ENCODE measurements at places on chromosomes 13 and 19.

- no peak for DNase-seq
These were observed 8.1 kb downstream of the CYP2A13 start for GRCh38 chr19:41096353-41096752.

- no peak for DNase-seq
These were observed 226.4 kb downstream of the PCDH17 start for GRCh38 chr13:57857945-57858344.

DNA sequence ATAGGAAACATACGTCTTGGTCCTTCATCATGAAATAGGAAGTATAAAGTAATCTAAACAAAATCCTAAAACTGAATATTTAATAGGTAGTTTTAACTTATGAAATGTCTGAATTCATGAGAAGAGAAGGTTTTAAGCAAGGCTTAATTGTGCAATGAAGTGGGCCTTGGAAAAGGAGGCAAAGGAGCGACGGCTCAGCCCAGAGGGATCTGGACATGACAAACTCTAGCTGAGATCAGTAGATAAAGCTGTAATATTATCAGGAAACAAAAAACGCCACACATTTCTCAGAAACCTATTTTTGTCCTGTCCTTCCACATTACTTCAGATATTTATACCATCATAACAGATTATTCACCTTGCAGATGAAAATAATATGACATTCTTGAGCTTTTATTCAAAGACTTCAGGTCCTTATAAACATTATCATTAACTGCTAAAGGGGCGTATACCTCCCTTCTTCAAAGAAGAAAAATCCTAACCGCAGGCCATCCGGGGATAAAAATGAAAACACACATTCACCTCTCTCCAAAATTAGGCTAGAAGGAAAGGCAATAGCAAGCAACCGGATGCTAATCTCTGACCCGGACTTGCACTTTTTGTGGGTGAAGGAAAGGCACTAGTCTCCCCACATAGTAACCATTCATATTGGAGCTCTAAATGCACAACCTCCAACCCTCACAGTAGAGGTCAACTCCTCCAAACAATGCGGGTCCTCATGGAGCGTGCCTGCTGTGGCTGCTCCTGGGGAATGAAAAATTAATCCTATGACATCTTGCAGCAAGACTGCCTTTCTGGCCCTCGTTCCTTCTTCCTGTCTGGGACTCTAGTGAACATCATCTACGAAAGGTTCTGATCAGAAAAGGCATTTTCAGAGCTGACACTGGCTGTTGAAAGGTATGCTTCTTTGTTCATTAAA lies 108.8 kb downstream of the TBC1D4 start:
- DNase-seq: no peak

- DNase-seq: no peak
These were observed 1.3 kb downstream of the SLC25A42 start for GRCh38 chr19:19064811-19065745.

DNA sequence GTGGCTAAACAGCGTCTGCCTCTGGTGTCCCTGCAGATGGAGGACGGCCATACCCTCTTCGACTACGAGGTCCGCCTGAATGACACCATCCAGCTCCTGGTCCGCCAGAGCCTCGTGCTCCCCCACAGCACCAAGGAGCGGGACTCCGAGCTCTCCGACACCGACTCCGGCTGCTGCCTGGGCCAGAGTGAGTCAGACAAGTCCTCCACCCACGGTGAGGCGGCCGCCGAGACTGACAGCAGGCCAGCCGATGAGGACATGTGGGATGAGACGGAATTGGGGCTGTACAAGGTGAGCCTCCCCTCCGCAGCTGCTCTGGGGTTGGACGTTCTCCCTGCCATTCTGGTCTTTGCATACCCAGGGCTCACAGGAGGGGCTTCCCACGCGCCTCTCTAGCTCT lies 19.9 kb downstream of the UHRF1 start:
- no peak for DNase-seq

GRCh38 chr13:113050734-113051431 lies 54.7 kb upstream of the F7 start:
- DNase-seq: no peak

DNA sequence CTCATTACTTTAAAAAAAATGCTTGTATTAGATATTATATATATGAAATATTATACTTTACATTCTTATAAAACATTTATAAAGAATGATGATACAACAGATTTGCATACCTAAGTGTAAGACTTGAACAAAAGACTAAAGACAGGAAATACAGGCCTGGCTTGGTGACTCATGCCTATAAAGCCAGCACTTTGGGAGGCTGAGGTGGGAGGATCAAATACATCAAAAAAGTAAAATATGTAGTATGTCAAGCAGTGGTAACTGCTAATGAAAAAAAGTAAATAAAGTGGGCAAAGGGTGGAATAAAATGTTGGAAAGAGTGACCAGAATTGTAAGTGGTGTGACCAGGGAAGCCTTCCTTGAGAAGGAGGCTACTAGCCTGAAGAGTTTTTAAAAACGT lies 133.7 kb downstream of the GGACT start:
- DNase-seq: no peak

DNA sequence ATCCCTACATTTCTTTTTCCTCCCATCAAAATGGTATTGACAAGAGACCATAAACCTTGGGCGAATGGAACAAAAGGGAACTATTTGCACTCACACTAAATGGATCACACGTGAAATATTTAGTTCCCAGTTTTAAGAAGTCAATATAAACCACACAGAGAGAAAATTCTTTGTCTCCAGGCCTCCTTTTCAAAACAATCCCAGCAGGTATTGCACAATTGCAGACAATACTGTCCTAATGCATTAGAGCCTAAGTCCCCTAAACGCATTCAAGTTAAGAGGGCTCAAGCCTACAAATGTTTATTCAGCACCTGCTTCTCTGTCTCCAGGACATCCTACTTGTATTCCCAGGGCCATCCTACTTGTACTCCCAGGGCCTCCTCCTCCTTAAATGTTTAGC lies 1.3 kb upstream of the B3GLCT start:
- DNase-seq: no peak

DNA sequence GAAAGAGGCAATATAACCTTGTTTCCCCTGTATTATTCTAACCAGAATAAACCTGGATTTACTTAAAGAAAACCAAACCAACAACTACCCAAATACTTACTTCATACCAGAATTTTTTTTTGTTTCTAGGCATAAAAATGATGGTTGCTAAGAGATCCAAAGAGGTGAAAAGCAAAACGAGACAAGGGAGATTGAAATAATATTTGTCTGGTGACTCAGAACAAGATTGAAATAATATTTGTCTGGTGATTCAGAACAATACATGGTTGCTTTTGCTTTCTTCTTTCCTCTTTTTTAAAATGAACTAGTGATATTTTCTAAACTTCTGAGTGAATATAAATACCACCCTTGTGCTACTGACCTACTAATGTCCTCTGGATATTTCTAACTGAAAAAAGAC lies 592.9 kb downstream of the KCTD12 start:
- no peak for DNase-seq

DNA sequence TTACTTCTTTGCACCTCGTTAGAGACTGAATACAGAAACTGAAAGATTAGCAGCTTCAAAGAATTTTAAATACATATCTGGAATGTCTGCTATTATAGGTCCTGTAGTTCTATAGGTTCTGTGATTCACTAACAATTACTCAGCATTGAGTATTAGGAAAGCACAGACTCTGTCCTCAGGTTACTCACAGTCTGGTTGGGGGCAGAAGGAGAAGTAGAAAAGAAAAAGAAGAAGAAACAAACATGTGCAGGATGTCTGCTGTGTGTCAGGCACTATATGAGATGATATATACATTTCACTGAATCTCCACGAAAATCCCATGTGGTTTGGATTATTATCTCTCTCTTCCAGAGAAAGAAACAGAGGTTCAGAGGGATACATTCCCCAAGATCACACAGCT lies 40.1 kb downstream of the SERTM1 start:
- no peak for DNase-seq

DNA sequence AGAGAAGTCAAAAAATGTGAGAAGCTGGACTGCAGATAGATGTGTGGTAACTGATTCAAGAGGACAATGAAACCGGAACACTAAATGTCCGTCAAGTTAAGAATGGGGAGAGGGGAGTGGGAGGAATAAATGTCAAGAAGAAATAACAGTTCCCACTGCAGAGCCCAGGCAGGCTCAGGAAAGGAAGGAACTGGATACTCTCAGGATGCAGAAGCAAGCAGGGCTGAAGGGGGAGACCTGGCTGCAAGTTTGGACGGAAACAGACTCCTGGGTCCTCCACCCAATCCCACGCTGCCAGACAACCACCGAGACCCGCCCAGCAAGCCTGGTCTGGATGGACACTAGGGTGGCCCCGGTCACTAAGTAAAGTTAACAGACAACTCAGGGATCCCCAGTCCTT lies 18.1 kb downstream of the TUBGCP3 start:
- no peak for DNase-seq

DNA sequence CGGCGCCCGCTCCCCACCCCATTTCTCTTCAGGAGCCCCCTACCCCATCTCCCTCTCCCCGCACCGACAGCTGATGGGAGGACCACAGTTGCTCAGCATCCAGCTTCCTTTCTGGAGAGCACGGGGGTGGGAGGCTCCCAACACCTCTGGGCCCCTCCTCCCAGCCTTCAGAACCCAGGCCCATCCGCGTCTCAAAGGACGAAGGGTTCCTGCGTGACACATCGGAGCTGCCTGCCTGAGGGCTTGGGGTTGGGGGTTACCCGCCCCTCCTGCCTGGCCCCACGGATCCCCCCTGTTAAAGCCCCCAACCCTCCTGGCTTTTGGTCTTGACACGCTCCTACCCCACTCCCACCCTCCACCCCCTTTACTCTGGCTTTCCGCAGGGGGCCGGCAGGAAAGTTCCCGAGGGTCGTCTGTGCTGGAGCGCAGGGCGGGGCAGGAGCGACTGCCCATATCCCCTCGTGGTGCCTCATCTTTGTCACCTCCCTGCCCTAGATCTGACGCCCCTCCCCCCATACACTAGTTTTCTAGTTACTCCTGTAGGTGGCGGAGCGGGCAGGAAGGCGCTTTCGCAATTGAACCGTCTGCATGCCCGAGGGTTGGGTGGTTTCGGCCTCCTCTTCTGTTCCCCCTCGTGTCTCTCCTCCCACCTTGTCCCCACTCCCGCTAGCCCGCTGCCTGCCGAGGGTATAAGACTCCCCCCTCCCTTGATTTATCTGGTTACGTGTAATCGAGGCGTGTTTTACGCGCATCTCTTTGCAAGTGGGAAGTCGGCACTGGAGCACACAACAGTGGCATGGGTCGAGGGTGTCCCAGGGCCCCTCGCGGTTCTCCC lies 924 bp downstream of the TRAPPC5 start:
- DNase-seq: peak; percentile 65

GRCh38 chr19:7590256-7590655 lies 5.4 kb upstream of the CAMSAP3 start:
- DNase-seq: no peak

GRCh38 chr13:60402022-60402421 lies 5.0 kb downstream of the TDRD3 start:
- DNase-seq: no peak

- no peak for DNase-seq
These were observed 169.1 kb upstream of the SOX1 start for GRCh38 chr13:111897846-111898215.

DNA sequence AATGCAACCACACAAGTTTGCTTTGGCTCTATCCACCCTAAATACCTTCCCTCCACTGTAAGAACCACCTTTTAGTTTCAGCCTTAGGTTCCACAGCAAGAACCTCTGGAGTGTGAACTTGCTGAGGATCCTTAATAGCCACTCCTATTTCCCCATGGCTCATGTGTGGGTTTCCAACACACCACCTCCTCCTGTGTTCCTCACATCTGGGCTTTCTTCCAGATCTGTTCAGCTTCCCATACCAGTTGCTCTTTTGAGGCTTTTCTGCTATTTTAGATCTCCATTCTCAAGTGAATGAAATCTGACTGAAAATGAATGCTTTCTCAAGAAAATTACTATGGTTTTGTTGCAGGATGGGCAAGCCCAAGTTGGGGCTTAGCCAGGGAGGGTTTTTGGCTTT lies 104.8 kb upstream of the MIR17HG start:
- DNase-seq: no peak

- DNase-seq: no peak
These were observed 20.8 kb upstream of the EPHX3 start for GRCh38 chr19:15253061-15253460.

DNA sequence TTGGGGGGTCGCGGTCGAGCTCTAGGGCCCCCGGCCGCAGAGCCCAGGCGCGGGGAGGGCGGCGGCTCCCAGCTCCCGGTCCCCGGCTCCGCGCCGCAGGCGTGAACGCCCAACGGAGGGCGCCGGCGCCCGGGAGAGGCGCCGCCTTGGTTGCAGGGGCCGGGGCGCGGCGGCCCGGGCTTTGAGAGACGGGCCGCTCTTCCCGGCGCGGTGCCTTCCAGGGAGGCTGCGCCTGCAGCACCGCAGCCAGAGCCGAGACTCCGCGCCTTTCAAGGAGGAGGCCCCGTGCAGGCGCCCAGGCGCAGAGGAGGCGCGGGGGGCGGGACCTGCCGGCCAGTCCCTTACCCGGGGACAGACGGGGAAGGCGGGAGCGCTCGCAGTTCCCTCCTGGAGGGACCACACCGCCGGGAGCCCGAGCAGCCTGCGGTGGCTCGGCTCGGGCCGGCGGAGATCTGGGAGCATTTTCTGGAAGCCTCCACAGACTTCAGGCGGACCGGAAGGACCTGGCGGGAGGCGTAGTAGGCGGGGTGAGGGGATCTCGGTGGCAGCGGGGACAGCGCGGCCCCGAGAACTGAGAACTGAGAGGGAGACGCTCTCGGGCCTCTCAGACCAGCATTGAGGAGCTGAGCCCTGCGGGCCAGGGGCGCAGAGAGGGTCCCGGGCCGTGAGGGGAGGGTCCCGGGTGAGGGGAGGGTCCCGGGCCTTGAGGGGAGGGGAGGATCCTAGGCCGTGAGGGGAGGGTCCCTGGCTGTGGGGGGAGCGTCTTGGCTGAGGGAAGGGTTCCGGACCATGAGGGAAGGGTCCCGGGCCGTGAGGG lies 25.5 kb upstream of the MCF2L start:
- DNase-seq: no peak

DNA sequence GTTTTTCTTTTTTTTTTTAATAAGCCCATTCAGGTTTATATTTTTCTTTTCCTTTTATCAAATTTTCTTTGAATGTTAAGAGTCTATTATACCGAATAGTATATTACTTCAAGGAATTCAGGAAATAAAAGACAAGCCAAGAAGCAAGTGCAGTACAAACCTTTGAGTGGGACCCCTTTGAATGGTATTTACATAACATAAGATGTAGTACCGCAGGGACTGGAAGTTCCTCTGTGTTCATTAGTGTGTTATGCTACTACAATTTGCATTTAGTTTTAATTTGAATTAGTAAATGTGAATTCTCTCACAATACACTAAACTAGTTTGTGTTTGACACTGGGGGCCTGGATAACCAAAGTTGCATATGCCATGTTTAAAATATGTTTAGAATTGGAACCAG lies 339.5 kb downstream of the DCT start:
- no peak for DNase-seq
